ENCODE measurements at places on chromosomes 5 and 9.

DNA sequence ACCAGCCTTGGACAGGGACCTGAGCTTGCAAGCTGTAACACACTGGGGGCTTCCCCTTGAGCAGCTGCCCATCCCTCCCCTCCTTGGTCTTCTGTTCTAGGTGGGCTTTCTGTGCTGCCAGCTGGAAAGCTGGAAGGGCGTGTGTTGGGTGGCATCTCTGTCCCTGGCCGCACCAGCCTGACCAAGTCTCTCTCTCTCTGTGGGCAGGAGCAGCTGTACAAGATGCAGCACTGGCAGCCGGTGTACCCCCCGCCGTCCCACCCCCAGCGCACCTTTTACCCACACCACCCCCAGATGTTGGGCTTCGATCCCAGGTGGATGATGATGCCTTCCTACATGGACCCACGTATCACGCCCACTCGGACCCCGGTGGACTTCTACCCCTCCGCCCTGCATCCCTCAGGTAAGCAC is 32.1 kb upstream of the POMT1 start:
- DNase-seq = no peak

- DNase-seq = no peak
These were observed 116.0 kb downstream of the PSD2 start for GRCh38 chr5:139911425-139912120.

DNA sequence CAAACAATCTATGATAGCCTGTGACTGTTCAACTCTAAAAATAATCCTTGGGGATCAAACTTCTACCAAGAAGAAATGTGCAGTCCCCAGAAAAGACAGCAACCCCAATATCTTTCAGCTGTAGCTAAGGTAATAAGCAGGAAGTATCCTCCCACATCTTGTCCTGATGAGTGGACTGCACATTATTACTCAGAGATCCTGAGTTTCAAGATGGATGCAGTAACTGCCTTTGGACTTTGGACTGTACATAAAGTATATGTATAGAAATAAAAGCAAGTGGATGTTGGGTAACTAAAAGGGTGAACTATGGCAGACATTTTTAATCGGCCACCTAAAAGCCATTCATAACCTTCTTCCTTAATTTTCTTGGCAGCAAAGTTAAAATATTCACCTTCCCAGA is 45.1 kb downstream of the SMIM23 start:
- DNase-seq = no peak

DNA sequence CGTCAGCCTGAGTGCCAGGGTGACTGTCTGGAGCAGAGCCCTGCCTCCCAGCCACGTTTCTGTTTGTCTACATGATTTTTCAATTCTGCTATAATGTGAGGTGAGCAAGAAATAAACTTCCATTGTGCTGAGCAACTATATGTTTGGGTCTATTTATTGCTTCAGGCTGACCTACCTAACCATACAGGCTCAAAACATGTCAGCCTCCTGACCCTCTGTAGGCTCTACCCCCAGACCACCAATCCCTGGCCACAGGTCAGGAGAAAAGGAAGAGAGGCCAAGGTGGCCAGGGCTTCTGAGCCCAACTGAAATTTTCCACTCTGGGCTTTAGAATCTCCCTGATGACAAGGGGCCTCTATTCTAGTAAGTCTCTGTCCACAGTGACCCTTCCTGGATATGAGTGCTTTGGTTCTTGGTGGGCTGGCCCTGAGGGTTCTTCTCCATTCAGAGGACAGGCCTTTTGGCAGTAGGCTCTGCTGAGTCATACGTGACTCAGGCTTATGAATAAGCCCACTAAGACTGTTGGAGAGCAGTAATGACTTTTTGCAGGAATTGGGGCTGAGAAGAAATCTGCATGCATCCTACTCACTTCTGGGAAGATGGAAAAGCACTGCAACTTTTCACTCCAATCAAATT is 117.2 kb upstream of the TBCA start:
- DNase-seq = no peak

- peak; percentile 68 for DNase-seq
These were observed 9.4 kb downstream of the FYB1 start for GRCh38 chr5:39209924-39210323.

DNA sequence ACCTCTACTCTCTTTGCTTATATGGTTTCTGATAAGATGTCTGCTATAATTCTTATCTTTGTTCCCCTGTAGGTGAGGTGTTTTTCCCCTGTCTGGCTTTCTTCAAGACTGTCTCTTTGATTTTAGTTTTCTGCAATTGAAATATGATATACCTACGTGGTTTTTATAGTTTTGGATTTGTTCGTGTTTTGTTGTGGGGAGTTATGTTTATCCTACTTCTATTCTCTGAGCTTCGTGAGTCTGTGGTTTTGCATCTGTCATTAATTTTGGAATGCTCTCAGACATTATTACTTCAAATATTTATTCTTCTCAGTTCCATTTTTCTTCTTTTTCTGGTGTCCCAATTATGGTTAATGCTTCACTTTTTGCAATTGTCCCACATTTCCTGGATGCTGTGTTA is 521.3 kb downstream of the KCTD16 start:
- DNase-seq = no peak

- no peak for DNase-seq
These were observed 260.7 kb downstream of the SYK start for GRCh38 chr9:91062281-91062680.

GRCh38 chr9:127390248-127390545 is 6.8 kb upstream of the SLC2A8 start:
- DNase-seq = no peak

- no peak for DNase-seq
These were observed 12.4 kb upstream of the MEIKIN start for GRCh38 chr5:131957721-131958441.

DNA sequence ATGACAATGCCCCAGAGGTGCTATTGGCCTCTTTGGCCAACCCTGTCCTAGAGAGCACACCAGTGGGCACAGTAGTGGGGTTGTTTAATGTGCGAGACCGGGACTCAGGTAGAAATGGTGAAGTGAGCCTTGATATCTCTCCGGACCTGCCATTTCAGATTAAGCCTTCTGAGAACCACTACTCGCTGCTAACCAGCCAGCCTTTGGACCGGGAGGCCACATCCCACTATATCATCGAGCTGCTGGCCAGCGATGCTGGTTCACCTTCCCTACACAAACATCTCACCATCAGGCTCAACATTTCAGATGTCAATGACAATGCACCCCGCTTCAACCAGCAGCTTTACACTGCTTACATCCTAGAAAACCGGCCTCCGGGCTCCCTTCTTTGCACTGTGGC is 1.4 kb downstream of the PCDHGC5 start:
- DNase-seq = no peak

DNA sequence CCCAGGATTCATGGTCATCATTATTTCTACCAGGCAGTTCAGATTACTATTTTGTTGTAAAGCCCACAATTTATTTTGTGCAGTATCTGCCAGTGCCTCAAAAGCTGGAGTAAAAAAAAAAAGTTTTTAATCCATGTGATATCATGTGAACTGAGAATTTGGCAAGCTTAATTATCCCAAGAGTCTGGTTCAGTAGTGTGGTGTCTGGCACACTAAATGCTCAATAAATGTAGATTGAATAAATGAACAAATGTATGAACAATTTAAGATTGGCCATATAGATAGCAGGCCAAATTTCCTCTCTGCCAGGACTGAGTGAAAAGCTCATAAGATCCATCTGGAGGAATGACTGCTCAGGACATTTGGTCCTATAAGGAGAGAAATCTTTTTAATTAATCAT is 533.0 kb downstream of the TLE1 start:
- no peak for DNase-seq

- no peak for DNase-seq
These were observed 195.6 kb upstream of the RAI14 start for GRCh38 chr5:34460496-34460895.

DNA sequence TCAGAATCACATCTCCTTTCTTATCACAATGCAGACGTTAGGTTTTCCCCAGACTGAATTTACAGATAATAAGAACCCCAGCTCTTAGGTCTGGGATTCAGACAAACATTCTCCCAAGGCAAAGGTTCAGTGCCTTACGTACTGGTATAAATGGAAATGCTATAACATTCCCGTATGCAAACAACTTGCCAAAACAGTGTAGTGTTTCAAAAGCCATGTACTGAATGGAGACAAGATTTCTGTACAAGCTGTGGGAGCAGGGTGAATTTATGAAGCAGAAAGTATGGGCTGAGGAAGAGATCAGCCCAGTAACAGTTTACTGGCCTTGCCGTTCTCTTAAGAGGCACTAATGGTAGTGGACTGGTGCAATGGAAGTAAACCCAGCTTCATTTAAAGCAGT is 225.5 kb upstream of the ZNF462 start:
- no peak for DNase-seq

DNA sequence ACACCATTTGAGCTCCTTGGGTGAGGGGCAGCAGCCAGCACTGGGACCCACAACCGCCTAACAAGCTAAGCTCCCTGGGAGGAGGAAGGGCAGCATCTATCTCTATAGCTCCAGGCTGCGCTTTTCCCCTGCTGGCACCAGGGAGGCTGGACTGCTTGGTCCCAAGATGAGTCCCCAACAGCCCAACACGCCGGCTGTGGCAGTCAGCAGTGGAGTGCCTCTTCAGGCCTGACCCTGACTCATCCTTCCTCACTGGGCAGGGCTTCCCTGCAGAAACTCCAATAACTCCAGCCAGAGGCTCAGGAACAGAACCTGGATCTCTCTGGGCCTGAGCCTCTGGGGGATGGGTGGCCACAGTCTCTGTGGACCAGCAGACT is 113.7 kb upstream of the ADAMTS16 start:
- DNase-seq = no peak

- DNase-seq = peak; percentile 2
These were observed 90.6 kb downstream of the PHF2 start for GRCh38 chr9:93667006-93667405.

GRCh38 chr9:28378231-28378630 is 805.0 kb upstream of the C9orf72 start:
- no peak for DNase-seq

DNA sequence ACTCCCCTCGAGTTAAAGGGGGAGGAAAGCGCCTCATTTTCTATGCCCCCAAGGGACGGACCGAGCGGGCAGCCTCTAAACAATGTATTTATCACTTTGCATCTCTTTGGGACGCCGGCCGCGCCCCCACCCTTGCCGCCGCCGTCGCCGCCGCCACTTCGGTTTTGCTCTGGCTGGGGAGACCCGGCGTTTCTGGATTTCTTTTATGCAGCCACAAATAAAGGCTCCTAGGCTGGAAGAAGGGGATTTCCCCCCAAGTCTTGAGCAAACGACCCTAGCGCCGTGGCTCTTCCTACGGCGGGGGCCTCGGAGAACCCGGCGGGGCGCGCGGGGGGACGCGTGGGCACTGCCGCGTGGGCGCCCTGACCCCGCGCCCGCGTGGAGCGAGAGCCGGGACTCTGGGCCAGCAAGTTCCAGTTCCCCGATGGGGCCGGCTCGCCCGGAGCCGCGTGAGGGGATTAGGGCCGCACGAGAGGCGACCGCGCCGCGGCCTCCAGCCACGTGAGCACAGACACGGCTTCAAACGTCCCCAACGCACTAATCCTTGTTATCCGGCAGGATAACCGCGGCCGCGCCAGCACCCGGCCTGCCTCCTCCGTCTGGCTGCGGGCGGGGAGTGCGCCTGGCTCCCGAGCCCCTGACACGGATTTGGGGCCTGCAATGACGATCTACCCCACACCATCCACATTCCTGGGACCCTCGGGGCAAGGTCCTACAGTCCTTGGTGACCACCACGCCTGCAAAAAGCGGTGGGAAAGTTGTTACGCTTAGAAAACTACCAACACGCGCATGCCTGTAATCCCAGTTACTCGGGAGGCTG is 7.9 kb upstream of the NEUROG1 start:
- no peak for DNase-seq

DNA sequence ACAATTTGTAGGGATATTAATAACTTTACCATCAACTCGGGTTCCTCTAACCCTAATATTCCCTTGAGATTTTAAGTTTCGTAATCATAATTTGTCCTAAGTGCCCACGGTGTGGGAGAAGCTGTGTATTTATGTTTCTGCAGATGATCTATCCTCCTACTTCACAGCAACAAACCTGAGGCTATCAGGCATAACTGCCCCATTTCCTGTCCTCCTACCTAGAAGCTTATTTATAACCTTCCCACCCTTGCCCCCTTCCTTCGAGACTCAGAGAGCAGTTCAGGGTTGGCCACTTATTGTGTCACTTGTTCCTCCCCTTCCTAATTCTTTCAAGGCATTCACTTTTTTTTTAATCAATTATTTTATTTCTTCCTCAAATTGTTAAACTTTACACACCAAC is 29.6 kb upstream of the LCP2 start:
- no peak for DNase-seq

DNA sequence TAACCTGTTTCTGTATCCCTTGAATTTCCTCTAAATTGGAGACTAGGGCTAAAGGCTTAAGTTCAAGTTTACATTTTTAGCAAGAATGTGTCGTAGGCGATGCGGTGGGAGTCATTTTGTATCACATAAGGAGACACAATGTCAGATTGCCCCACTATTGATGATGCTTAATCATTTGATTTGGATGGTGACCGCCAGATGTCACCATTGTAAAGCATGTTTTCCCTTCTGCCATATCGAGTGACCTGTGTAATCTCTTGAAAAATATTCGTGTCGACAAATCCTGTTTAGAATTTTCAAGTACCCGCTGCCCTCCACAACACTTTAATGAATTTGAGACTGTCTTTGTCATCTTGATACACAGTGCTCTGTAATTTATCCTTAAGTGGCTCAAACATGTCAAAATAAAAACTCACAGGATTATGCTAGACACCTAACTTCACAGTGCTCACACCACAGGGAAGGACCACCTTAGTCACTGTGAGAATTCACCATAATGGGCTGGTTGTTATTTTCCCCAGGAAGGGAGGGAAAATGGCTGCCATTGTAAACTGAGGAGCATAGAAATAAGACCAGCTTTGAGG is 34.5 kb upstream of the SLC46A2 start:
- DNase-seq = peak; percentile 4

DNA sequence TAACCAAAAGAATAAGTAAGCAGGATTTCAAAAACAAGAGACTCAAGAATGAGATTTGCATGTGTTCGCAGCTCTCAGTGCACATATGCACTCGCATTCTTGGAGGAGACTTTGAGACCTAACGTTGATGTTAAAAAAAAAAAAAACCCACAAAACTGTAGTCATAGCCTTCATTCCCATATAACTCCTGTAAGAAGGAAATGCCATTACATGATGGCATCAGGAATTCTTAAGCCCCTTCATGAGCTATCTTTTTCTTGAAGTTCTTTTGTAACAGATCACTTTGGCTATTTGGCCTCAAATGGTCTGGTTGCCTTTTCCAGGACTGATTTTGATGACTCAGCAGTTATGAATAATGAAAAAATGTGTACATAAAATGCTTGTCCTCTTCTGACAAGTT is 113.8 kb downstream of the ALDH1A1 start:
- no peak for DNase-seq

GRCh38 chr5:88399561-88399960 is 130.9 kb upstream of the TMEM161B start:
- DNase-seq = no peak

DNA sequence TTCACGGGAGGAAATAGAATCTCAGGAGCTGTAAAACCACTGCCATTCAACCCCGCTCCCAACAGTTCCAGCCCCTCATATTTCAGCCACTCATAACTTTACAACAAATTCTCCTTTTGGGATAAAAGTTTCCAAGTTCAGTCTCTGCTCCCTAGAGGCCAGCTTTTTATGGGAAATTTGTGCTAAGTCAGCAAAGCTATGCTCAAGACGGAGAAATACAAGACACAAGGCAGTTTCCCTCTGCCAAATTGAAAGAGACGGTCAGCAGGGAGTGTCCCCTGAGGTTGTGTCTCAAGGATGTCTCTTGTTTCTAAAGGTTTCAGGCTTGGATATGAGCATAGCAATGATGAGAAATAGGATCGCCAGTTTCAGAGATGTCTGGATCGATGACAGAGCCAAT is 608.6 kb downstream of the CCDC171 start:
- no peak for DNase-seq

GRCh38 chr5:113989278-113989912 is 372.5 kb upstream of the KCNN2 start:
- no peak for DNase-seq

GRCh38 chr5:153900703-153901395 is 137.9 kb downstream of the FAM114A2 start:
- DNase-seq = no peak
